ENCODE measurements at places on chromosomes 1 and 21.

DNA sequence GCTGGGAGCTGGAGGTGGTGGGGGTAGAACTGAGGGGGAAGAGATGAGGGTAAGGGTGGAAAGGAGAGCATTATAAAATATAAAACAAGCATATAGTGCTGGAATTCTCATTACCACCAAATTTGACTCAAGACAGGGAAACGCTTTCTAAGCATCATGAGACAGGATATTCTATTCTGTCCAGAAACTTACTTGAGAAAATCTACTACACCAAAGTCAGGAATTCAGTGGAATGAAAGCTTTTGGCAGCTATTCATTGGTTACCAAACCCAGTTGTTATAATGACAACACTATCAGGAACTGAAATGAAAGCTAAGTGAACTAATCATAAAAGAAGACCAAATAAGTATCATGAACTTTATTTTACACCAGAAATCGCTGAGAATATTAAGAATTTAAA lies 14.5 kb downstream of the AIDA start:
- no peak for DNase-seq

- DNase-seq: no peak
Observed at GRCh38 chr1:208068407-208068806, 157.5 kb upstream of the CD34 start.

- DNase-seq: no peak
Observed at GRCh38 chr1:39787468-39787867, 1.2 kb downstream of the BMP8B start.

GRCh38 chr1:89762386-89762778 lies 58.5 kb upstream of the LRRC8D start:
- DNase-seq: no peak

DNA sequence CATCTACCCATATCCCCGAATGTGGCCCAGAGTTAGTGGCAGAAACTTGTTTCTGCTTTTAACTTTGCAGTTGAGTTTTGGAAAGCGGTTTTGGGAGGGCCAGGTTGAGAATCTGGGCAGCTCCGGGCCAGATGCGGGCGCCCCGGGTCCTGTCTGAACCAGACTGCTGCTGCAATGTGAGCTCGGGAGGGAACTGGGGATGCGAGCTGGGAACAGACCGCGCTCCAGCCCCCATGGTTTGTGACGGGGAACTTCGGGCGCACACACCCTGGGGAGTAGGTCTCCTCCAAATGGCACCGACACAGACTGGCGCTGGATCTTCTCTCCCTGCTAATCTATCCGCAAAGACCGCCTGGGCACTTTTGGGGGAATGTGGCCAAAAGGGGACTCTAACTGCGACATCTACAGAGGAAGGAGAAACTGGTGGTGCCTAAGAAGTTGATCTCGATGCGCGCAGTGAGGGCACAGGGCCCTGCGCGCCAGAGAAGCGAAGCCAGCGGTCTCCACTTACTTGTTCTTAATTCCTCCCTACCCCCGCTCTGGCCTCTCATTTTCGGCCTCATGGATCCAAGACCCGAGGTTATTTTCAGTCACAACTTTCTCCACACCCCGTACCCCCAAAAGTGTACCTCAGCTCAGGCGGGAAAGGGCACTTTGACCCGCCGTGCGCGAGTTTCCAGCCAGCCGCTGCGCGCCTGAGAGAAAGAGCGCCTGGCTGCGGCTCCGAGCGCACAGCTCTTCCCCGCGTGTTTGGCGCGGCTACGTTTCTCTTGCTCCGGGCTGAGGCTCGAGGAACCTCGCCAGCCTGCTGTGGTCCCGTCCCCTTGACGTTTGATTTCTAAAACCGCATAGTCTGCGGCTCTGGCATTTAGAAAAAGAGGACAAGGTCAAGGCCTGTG lies 411.0 kb upstream of the ESRRG start:
- no peak for DNase-seq

- DNase-seq: no peak
Observed at GRCh38 chr1:108961198-108961597, 2.1 kb downstream of the CLCC1 start.

DNA sequence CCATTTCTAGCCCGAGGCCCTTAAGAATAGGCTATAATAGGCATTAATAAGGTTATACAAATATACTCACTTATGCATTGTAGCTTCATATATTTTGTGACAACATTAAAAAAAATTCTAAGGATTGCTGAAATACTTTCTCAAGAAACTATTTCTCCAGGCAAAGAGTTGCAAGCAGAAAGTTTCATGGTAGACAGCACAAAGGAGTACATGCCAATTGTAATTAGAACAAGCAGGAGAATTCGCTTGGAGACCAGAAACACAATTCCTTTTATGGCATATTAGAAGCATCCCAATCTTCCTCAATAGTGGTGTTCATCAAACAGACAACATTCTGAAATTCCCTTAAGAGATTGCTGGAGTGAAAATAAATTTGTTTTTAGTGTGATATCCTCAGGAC lies 122.8 kb downstream of the CRB1 start:
- DNase-seq: no peak

GRCh38 chr1:201310986-201311355 lies 27.7 kb downstream of the PKP1 start:
- no peak for DNase-seq

DNA sequence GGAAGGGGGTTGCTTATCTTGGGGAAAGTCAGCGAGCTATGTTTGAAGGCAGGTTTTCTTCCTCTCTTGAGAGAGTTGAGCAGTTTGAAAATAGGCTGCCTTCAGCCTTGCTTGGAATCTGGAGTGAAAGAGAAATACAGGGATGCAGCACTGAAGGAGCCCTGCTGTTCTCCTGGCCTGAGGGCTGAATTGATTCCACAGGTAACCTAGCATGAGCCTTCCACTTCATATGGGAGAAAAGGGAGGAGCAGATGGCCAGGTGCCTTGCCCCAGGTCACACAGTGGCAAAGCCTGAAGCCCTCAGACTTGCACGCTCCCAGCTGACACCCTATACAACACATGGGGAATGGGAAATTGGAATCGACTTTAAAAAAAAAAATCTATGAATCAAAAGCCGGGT lies 88.0 kb upstream of the WLS start:
- no peak for DNase-seq

DNA sequence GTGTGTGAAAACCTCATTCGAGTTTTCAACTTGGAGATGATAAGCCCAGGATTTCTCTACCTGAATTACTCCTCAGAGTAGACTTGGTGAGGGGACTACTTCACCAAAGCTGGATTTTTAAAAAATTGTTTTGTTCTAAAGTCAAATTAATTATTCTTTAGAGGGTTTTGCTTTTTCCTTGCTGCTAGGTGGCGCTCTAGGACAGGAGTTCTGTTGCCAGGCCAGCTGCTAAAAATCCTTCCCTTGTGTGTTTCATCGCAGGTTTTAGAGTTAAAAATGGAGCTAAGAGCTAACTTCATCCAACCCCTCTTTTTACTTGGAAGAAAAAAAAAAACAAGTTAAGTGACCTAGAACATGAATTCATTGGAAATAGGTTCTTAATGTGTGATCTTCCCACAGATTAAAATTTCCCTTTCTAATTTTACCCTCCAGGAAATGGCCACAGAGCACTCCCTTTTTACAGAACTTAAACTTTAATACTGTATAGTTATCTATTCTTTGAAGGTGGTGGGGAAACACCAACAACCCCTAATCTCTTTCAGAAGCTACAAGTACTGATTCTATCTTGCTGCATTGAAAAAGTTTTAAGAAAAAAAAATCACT lies 36.7 kb upstream of the FAM163A start:
- no peak for DNase-seq

GRCh38 chr1:28671254-28671780 lies 2.7 kb downstream of the GMEB1 start:
- DNase-seq: no peak

DNA sequence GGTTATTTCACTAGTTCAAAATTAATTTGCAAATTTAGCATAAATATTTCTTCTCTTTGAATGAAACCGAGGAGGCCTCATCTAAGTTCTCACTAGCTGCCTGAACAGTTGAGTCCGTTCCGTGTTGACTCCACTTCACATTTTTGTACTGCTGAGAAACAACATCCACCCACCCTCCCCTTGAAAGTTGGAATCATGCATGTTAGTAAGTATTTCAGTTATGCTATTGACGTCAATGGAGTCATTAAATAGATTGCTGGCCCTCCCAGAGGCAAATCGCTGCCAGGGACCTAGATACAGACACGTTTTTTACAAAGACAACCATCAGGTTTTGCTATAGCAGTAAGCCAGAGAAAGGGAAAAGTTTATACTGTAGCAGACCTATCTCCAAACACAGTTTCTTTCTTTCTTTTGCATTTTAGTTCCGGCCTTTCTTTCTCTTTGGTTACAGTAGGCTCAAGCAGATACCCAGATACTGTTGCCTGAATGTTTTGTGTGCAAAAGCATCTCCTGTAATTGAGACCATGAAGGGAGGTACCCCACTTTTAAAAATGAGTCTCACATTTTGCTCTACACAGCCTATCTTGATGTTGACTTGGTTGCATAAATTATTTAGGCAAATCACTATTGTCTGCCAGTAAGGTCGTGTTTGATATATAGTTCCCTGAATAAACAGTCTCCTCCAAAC lies 262.6 kb upstream of the SGIP1 start:
- DNase-seq: peak; percentile 92

GRCh38 chr1:2972879-2973575 lies 48.2 kb upstream of the ACTRT2 start:
- no peak for DNase-seq

DNA sequence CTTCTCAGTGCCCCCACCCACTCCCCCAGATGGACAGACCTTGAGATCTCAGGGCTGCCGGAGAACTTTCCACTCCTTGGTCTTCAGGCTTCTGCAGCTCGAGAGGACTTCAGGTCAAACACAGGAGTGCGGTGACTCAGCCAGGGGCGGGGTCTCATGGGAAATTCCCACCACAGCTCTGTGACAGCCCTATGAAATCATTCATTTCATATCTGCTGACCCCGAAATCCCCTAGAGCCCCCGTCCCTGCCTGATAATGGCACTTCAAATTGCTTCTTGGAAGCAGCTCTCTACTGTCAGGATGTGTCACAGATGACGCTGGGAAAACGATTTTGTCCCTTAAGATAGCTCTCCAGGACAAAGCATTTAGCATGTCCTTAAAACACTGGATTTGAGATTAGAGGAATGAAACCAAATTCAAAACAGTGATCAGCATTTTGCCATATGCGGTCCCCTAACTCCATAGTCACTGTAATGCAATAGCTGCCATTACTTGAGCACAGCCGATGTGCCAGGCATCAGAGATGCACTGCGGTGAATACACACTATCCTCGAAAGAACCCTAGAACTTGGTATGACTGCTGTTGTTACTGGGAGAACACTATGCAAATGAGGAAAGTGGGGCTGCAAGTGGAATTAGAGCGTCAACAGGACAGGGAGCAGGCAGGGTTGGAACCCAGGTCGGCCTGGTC lies at the start of gene TNFRSF9:
TSS of gene TNFRSF9 (minus strand) at position 95 of the 692 bp plus-strand sequence. CDS start 845 bp downstream, outside the sequence.
- no peak for DNase-seq

DNA sequence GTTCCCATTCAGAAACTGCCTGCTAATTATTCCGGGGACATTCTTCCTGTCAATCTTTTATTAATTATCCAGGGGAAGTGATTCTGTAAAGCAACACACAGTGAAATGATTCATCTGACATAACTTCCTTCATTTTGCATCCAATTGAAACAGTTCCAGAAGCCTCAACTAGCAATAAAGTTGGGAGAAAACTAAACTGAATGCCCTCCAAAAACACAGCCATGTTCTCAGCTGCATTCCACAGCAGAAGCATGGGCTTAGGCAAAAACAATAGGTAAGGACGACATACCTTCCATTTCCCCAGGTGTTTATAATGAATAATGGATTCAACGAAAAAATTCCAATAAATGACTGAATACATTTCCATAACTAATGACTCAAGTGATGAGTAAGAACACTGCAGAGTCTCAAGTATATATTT lies 36.9 kb upstream of the TARBP1 start:
- no peak for DNase-seq

- no peak for DNase-seq
Observed at GRCh38 chr1:90973897-90974798, 47.7 kb downstream of the ZNF644 start.

DNA sequence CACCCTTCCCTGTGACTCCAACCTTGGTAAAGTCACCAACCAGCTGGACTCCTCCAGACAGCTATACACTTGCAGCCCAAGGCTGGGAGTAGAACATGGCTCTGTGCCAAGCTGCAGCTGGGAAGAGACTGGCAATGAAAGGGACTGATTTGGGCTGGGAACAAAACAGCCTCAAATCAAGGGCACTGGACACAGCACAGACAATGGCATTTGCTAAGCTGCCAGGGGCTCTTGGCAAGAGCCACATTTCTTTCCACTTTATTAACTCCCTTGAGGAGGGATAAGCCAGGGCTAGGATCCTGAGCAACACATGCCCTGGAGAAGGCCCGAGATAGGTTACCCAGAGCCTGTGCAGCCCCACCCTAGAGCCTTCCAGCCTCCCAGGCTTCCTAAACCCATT lies 12.0 kb downstream of the SYT11 start:
- DNase-seq: peak; percentile 28

DNA sequence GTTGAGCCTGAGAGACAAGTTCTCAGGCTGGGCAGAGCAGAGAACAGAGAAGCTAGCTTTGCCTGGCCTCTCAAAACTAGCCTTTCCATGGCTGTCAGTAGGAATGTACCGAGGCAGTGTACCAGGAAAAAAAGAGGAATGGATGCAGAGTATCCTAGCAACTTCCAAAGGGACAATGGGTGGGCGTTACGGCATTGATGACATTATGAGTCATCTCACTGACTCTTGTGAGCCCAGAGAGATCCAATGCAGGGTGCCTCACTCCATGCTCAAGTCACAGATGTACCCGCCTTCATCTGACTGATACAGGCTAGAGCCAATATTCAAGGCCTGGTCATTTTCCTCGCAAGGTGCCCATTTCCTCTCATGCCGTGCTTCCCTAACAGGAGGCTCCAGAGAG lies 51.4 kb upstream of the C8B start:
- no peak for DNase-seq

GRCh38 chr1:67997746-67998145 lies 52.7 kb downstream of the DIRAS3 start:
- no peak for DNase-seq

- DNase-seq: no peak
Observed at GRCh38 chr1:43973981-43974442, 748 bp upstream of the ATP6V0B start.

GRCh38 chr1:41957568-41957967 lies 38.8 kb upstream of the HIVEP3 start:
- no peak for DNase-seq

- DNase-seq: no peak
Observed at GRCh38 chr1:205422993-205423642, 1.3 kb upstream of the LEMD1 start.

DNA sequence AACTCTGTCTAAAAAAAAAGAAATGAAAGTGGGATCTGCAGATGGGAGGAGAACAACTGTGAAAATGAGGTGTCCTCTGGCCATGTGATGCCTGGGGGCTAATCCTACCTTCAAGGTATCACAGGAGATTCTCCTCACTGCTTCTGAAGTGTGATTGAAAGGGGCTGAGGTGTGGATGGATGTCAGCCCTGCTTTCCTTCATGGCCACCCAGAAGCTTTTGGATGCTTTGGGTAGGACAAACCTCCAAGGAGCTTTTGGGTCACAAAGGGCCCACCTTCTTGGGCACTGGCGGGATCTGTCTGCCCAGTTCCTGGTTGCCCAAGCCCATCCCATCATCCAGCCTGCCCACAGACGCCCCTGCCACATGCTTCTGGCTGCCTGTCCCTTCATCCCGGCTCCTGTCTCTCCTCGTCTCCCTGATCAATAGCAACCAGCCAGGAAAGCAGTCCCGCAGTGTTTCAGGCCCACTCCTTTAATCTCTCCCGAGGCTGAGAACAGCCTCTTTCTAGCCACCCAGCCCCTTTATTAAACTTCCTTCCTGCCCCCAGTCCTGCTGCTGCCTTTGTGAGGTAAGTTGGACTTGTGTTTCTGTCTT lies 87.2 kb downstream of the MAN1C1 start:
- DNase-seq: no peak

- peak; percentile 88 for DNase-seq
Observed at GRCh38 chr1:203038217-203038741, 12.0 kb downstream of the PPFIA4 start.

- DNase-seq: no peak
Observed at GRCh38 chr1:239844833-239845232, 246.8 kb upstream of the FMN2 start.

Measured in tibial artery (tissue), 4 donors.